ENCODE measurements at places on chromosomes 5 and 9. TPM values are rescaled to one million over a fixed set of nuclear protein-coding genes. Genes with fewer than 3 reads are reported as not detected.

Gene MOCS2
- 64.4 TPM for total RNA-seq

GRCh38 chr5:5613261-5613990 is 190.9 kb downstream of the ICE1 start:
- DNase-seq: no peak

GRCh38 chr5:56620903-56621677 is 194.3 kb upstream of the MAP3K1 start:
- no peak for DNase-seq

DNA sequence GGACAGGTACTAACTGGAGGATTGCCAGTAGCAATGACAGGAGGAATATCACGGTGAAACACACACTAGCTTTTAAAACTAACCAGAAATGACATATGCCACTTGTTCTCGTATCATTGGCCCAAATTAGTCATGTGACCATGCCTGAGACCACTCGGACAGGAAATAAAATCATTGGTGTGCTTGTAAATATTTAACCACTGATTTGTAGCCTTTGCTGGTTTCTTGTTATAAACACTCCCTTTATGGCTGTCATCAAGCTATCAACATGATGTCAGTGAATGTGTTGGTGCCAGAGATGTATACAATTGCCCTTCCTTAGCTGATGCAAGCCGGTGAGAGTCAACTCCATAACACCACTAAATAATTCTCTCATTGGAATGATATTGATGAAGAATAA is 123.7 kb upstream of the ANKH start:
- no peak for DNase-seq

DNA sequence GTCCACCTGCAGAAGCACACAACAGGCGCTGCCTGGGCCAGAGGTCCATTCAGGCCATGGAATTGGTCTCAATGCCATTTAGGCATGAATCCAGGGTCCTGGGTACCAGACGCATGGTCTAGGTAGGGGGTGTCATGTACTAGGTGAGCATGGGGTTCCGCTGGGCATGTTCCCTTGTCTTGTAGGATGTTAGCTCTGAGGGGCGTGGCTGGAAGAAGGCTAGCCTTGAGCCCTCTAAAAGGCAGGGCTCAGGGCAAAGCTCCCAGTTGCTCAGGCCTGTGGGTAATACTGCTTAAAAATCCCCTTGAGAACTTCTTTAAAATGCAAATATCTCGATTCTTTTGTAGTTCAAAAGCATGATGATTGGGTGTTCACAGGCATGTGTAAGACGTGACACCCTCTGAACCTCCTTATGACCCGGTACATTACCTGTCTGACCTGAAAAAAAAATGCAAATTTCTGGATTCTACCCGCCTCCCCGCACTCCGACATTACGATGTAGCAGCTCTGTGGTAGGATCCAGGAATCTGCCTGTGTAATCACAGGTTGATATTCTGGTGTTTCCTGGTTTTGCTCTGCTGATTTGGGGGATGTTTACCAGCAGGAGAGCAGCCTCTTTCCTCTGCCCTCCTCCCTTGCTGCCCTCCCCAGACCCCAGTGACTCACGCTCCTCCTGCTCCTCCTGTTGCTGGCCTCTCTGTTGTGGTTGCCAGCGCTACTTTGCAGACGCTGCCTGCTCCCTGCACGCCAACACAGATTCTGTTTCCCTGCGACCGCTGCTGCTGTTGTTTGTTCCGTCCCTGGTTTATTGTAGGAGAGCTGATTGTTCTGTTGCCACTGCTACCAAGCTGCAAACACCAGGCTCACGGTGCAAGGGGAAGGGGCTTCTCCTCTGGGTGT is 5.7 kb downstream of the TMC1 start:
- DNase-seq: no peak

Measured in cardiac septum (tissue), 1 donor.